ENCODE measurements at places on chromosomes 11 and 22.

GRCh38 chr11:131372234-131372962 lies 2.0 kb downstream of the NTM start:
- DNase-seq = no peak

GRCh38 chr11:72780296-72781062 lies 13.4 kb downstream of the STARD10 start:
- no peak for DNase-seq

- no peak for DNase-seq
Measured at GRCh38 chr11:97224396-97224795, 834.6 kb downstream of the JRKL start.

DNA sequence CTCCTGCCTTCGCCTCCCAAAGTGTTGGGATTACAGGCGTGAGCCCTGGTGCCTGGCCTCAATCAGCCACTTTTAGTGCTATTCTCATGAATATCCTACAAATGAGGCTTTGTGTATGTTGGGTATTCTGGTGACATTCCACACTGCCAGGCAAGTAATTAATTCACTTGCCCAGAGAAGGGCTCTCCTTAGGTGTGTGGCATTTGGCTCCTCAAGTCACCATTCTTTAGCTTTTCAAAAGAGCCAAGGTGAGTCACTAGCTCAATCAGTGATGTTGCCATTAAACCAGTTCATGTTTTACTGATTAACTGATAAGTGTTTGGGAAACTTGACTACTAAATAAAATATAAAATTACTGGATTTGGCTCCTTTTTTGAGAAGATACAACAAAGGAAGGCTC lies 52.2 kb downstream of the SLC25A17 start:
- DNase-seq = no peak

GRCh38 chr11:116376054-116376453 lies 396.7 kb downstream of the BUD13 start:
- no peak for DNase-seq

GRCh38 chr11:62428871-62429560 lies 10.2 kb downstream of the SCGB1A1 start:
- no peak for DNase-seq

DNA sequence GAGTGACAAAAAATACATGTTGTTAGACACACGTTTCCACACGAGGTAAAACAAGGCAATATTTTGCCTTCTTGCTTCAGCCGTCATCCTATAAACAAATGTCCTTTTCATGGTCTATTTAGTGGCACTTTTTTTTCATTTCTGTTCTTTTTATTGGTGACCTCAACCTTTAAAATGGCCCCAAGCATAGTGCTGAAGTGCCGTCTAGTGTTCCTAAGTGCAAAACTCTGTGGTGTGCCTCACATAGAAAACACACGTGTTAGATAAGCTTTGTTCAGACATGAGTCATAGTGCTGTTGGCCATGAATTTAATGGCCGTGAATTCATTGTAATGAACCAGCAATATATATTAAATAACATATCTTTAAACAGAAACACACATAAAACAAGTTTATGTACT lies 15.6 kb downstream of the OVCH2 start:
- DNase-seq = no peak

GRCh38 chr11:108559904-108560303 lies 33.7 kb downstream of the EXPH5 start:
- no peak for DNase-seq

DNA sequence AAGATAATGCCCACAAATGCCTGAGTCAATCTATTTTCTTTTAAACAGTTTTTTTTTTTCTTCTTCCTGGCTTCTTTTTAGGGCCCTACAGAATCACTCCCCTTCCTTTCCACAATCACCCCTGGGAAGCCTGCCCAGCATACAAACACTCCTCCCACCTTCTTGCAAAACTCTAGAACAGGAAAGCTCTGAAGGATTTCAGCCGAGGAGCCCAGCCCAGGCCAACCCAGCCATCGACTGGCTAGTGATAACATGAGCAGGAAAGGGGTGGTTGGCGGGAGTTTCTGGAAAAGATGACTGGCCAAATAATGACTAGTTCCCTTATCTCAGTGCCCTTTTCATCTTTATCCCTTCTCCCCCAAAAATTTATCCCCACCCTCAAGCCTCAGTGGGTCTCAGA lies 68.2 kb downstream of the USP35 start:
- no peak for DNase-seq

DNA sequence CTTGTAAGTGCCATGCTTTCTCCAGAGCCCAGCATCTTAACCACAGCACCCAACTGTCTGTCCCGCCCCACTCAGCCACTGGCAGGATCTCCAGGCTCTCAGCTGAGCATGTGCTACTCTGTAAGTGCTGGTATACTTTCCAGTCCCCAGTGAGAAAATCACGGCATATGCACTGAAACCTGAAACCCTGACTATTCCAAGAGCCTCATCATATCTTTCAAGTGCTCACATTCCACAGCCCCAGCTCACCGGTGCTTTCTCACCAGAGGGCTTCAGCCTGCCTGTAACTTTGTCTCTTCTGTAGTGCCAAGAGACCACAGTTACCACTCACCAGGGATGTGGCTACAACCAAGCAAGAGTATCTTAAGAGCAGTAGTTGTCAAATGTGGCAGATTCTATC lies 24.4 kb upstream of the PAMR1 start:
- DNase-seq = no peak

- peak; percentile 20 for DNase-seq
Measured at GRCh38 chr11:60914633-60915247, 782 bp downstream of the TMEM109 start.

DNA sequence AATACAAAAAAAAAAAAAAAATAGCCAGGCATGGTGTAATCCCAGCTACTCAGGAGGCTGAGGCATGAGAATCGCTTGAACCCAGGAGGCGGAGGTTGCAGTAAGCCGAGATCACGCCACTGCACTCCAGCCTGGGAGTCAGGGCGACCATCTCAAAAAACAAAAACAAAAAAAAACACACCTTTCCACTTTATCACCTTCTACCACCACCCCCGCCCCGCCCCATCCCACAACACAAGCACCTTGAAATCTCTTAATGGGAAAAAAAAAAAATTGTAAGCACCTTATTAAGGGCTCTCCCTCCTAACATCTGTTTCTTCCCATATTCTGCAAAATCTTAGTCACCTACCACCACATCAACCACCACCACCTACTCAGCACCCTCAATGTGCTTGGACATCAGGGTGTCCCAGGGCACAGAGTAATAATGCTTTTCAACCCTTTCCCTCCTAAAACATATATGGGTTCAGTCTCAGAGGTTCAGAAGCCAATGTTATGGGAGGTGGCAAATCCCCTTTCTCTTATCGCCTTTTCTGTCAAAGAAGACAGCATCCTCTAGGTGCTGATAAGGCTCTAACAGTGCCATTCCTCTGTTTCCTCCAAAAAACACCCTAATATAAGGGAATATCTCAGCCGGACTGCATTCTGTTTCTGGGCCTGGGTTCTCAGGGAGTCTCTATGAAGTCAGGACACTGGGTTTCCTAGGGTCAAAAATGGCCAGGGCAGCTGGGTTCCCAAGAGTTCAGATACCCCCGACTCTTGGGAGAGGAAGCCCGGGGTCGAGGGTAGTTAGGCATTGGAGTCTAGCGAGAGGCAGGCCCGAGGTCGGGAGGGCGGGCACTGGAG lies 718 bp downstream of the INTS5 start:
- DNase-seq = peak; percentile 56

DNA sequence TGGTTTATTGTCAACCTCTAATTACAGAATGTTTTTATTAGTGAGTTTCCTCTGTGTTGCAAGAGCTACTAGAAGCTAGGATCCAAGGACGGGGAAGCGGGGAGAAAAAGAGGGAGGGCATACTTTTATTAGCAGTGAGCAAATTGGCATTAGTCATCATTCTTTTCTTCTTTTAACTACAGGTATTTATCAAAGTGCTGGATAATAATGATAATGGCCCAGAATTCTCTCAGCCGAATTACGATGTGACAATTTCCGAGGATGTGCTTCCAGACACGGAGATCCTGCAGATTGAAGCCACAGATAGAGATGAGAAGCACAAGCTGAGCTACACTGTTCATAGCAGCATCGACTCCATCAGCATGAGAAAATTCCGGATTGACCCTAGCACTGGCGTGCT lies 179.7 kb upstream of the MTNR1B start:
- no peak for DNase-seq

- no peak for DNase-seq
Measured at GRCh38 chr11:114400915-114401223, 403 bp downstream of the RBM7 start.

DNA sequence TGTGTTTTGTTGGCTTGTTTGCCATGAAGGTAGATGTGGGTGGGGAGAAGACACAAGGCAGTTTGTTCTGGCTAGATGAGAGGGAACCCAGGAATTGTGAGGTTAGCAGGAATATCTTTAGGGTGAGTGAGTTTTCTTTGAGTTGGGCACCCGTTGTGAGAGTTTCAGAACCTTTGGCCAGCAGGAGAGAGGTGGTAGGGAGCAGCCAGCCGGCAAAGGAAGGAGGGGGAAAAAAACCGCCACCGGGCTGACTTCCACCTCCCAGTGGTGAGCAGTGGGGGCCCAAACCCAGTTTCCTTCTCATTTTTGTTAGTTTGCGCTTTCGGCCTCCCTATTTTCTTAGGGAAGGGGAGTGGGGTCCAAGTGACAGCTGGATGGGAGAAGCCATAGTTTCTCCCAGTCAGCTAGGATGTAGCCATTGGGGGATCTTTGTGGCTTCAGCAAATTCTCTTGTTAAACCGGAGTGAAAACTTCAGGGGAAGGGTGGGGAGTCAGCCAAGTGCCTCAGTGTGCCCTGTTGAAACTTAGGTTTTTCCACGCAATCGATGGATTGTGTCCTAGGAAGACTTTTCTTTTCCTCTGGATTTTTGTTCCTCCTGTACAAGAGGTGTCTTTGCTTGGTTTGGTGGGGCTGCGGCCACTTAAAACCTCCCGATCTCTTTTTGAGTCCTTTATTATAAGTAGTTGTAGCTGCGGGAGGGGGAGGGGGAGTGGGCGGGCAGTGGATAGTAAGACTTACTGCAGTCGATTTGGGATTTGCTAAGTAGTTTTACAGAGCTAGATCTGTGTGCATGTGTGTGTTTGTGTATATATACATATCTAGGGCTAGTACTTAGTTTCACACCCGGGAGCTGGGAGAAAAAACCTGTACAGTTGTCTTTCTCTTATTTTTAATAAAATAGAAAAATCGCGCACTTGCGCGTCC lies 1.1 kb upstream of the GCAT start:
- DNase-seq = no peak

DNA sequence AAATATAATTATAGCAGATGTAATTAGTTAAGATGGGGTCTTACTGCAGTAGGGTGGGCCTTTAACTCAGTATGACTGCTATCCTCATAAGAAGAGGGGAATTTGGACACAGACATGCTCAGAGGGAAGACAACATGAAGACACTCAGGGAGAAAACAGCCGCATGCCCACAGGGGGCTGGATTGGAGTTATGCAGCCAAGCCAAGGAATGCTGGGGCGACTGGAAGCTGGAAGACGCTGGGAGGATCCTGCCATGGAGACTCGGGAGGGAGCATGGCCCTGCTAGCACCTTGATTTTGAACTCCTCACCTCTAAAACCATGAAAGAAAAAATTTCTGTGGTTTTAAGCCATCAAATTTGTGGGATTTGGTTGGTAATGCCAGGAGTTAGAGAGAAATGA lies 40.9 kb downstream of the PANX1 start:
- no peak for DNase-seq

DNA sequence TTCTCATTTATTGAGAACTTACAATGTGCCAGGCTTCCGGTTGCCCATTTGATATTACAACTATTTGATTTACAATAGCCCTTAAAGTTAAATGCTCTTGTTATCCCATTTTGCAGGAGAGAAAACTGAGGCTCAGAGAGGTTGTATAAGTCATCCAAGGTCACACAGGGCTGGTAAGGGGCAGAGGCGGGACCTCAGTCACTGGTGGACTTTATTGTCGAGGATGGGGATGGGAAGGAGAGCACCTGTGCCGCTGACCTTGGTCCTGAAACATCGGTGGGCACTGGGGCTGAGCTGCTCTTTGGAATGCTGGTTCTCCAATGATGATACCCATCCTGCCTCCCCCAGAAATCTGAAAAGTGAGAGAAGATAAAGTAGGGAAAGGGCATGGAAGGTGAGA lies 265.4 kb downstream of the MIAT start:
- DNase-seq = no peak

DNA sequence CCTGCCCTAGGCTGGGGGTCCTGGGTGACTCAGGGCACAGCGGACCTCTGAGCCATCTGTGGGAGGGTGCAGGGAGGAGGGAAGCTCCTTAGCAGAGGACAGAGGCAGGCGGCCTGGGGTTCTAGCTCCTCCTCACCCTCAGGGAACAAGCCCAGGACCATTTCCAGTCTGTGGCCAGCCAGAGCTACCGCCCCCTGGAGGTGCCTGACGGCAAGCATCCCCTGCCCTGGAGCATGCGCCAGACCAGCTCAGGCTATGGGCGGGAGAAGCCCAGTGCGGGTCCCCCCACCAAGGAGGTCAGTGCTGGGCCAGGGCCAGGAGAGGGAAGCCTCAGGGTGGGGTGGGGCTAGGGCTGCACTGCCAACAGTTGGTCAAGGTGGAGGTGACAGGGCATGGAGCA lies 26.0 kb upstream of the LRRC10B start:
- DNase-seq = no peak

DNA sequence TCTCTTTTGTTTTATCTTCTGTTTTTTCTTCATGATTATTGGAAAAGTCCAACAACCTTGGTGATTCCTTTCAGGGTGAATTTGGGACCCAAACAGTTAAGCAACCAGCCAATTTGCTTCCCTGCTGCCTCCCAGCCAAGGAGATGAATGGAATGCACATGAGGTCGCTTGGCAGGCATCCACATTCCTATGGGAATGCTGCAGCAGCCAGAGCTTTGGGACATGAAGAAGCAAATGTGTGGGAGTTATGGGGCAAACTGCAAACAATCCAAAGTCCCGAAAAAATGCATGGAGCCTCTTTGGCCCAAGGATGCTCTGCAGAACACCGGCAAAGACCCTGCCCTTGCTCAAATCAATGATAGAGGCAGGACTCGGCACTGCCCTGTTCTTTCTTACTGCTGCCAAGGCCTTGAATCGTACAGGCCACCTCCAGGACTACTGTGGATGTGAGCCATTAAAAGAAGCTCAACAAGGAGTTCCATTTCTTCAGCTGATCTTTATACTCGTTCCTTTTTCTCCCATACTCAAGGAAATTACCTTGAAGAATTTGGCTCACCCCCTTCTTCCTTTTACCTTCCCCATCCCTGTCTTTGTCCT lies 117.3 kb upstream of the TEAD1 start:
- DNase-seq = no peak

DNA sequence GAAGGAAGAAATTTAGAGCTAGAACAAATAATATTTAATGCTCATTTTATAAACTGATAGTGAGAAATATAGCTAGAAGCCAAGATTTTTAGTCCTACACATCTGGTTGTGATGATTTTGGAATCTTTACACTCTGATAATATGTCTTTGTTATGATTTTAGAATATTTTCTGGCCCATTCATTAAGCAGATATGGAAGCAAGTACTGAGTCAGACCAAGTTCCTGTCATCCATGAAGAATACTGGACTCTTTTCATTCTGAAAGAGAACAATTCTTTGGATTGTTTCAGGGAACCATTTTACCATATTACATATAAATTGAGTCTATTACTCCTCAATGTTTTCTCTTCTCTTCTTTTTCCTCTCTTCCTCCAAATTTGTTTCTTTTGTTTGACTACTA lies 227.4 kb downstream of the TMEM135 start:
- no peak for DNase-seq

GRCh38 chr22:18024956-18025720 lies 777 bp upstream of the MICAL3 start:
- no peak for DNase-seq

GRCh38 chr22:41445129-41446056 lies 1.2 kb downstream of the TOB2 start:
- DNase-seq = peak; percentile 7
